GF-D8 (cell line): ENCODE measurements at places on chromosomes 7 and 10.
A peak's percentile ranks its signal among the peaks of the same experiment; 100 is the strongest.

- DNase-seq: no peak
Observed at GRCh38 chr7:34718867-34719266, 60.8 kb downstream of the NPSR1 start.

DNA sequence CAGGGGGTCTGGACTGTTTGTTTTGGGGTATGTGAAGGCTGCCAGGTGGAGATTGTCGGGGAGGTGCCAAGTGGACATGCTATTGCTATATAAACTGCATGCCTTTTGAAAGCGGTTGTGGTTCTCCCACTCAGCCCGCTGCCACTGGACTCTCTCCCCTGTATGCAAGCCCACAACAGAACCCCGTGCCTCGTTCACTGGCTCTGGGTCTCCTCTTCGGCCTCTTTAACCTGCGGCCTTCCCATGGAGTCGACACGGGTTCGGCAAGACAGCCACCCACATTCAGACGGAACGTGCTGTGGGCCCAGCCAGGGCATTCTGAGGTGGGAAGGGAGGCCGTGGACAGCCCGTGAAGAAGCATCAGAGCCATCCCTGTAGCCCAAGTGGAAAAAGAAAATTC lies 50.3 kb downstream of the SVIL start:
- no peak for DNase-seq

DNA sequence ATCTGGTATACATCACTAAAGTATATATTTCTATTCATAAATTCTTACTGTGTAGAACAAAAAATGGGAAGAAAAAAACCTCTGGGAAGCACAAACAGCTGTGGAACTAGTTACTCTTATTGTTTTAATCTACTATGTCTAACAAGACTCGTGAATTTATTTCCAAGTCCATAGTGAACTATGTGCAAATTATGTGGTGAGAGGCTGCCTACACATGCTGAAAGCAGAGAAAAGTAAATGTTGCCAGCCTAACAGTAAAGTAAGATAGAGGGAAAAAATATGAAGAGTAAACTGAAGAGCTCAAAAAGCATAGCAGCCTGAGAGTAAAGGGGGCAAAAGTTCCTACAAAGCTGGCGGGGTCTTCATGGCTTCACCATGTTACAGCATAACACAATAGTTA lies 3.0 kb downstream of the GDI2 start:
- DNase-seq: no peak

- DNase-seq: no peak
Observed at GRCh38 chr7:70799841-70800405, 332.0 kb upstream of the GALNT17 start.

- no peak for DNase-seq
Observed at GRCh38 chr7:124954790-124955189, 25.2 kb upstream of the POT1 start.

DNA sequence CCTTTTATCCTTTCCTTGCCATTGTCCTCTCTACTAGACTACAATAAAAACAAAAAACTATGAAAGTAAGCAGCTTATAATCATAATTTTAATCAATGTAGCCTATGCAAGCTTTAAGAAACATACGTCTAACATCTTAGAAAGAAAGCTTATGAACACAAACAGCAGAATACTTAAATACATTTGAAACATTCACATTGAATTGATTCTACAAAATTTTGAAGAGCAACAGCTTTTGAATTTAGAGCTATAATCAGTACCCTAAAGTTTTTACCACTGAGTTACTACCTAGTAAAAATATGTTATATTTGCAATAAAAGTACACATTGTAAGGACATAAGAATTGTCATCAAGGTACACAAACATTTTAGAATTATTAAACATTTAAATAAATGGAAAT lies 7.2 kb downstream of the MEOX2 start:
- no peak for DNase-seq

DNA sequence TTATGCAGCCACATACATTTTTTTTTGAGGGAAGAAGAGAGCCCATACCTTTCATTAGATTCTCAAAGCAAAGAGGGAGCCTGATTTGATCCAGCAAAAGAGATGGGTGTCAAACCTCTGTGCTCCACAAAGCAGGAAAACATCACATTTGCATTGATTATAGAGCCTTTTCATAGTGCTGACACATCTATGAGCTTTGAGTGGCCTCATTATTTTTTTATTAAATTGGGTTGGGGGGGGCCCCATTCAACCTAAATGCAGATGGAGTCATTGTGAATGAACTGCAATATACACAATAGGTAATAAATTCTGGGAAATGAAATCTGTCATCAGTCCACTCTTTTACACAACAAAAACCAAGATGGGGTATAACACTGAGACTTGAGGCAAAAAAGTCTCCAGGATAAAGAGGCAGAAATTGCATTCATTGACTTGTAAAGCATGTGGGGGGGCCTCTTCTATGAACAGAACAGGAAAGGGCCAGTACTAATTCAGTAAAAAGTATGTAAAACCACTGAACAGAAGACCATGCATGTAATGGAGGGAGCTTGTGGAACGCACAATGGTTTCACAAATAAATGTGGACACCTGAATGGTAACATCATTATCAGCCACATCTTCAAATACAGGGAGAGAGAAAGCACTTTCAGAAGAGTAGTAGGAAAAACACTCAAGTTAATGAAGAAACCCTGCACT lies 17.7 kb upstream of the ASB4 start:
- DNase-seq: no peak

DNA sequence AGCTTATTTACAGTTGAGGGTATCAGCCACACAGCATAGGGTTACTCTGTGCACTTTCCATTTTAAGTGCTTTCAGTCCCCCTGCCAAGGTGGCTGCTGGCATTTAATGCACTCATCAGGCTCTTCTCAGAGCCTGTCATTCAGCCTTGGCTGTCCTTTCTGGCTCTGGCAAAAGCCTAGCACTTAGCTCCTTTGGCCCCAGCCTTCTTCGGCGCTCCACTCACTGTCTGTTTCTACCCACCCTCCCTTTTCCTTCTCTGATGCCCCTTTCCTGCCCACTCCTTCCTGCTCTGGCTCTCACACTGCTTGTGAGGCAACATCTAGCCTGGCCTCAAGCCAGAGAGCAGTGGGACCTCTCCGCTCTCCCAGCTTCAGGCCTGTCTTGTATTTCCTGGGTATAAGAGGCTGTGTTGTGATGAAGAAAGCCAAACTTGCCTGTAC lies 60.2 kb downstream of the WIPF3 start:
- peak; percentile 95 for DNase-seq

GRCh38 chr7:55787796-55788195 lies 74.8 kb downstream of the SEPTIN14 start:
- DNase-seq: no peak
